Trophoblast cell (in vitro differentiated cells and primary cell): ENCODE measurements at places on chromosomes 13 and 19.
A peak's percentile ranks its signal among the peaks of the same experiment; 100 is the strongest.

- DNase-seq: no peak
These were observed 779.6 kb downstream of the DACH1 start for GRCh38 chr13:71087432-71087831.

DNA sequence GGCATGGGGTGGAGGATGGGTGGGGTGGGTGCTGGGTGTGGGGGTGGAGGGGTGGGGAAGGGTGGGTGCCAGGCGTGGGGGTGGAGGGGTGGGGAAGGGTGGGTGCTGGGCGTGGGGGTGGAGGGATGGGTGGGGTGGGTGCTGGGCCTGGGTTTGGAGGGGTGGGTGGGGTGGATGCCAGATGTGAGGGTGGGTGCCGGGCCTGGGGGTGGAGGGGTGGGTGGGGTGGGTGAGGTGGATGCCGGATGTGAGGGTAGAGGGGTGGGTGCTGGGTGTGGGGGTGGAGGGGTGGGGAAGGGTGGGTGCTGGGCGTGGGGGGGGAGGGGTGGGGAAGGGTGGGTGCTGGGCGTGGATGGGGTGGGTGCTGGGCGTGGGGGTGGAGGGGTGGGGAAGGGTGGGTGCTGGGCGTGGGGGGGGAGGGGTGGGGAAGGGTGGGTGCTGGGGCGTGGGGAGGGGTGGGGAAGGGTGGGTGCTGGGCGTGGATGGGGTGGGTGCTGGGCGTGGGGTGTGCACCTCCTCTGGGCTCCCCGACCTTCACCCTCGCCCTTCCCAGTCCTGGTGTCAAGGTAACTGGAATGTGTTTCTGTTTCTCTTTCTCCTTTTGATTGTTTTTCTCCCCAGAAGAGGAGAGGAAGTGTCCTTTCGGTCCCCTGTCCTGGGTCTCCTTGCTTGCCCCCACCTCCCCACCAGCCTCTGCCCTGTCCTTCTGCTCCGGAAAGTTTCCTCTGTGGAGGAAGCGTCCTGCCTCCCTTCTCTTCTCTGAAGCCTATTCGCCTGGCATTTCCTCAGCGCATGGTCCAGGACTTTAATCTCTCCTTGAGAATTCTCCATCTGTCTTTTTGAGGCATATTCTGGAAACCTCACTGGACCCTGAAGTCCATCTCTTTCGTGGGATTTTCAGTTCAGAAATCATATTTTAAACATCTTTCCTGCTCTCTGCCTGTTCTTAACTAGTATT, 22.9 kb upstream of the CFAP97D2 start:
- no peak for DNase-seq

DNA sequence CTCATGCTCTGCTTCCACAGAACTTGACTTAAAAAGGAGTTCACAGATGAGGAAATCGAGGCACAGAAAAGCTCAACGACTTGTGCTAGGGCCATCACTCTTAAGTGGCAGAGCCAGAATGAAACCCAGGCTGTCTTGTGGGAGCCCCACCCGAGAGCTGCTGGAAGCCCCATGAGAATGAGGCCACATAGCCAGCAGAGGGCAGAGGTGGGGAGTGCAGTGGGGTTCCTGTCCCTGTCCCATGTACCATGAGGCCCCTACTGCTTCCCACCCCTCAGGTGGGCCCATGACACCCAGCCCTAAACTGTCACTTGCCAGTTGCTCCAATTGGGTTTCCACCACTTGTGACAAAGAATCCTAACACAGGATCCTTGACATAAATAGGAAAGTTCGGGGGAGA, 175.9 kb downstream of the IRS2 start:
- DNase-seq: no peak

DNA sequence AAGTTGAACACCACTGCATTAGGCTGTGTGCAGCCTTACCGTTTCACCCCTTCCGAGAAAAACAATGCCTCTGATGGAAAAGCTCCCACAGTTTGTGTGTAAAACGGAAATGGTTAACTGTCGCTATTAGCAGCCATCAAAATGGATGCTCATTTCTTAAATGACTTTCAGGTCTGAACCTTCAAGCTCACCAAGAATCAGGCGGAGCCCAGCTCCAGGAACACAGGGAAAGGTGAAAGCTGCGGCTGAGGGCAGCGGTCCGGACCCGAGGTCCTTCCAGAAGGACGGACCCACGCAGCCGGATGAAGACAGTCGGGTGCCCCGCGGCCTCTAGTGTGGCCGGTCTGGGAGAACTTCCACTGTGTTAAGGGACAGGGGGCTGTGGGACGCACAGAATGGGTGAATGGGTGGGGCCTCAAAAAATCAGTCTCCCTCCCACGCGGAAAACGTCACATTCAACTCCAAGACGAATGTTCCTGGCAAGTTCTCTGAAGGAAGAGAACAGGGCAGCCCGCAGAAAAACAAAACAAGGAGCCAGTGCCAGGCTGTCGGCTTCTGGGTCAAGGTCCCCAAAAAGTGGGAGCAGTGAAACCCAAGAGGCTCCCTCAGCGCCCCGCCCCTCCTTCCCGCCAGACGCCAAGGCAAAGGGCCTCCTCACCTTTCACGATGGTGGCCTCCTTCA, 4.9 kb downstream of the IRS2 start:
- no peak for DNase-seq

DNA sequence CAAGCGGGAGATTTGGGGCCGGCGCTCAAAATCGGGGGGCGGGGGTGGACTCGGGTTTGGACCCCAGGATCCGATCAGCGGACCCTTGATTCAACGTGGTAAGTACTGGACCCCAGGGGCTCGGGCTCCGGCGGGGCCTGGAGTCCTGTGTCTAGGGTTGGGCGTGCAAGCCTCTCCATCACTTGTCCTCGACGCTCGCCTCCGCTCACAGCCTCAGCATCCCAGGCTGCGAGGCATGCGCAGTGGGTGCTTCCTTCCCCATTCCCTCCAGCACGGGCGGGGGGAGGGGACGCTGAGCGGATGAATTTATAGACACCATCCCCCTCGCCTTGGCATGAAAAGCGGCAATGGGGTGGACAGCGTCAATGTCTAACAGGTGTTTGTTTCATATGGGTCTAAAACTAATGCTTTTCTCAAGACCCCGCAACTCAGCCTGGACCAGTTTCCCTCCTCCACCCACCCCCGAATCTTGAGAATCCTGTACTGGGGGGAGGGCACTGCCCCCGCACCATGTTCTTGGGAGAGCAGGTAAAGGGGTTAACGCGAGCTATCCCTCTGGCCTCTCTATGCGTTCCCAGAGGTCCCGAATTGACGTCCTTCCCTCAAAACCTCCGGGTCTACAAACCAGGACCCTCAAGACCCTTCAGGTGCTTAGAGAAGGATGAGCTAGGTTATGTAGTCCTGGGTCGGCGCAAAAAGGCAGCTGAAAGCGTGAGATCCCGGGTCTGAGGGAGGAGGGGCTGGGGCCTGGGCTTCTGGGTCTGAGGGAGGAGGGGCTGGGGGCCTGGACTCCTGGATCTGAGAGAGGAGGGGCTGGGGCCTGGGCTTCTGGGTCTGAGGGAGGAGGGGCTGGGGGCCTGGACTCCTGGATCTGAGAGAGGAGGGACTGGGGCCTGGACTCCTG, 579 bp downstream of the CPT1C start:
- peak; percentile 19 for DNase-seq

GRCh38 chr13:109973279-109973678, 186.9 kb upstream of the IRS2 start:
- DNase-seq: no peak

DNA sequence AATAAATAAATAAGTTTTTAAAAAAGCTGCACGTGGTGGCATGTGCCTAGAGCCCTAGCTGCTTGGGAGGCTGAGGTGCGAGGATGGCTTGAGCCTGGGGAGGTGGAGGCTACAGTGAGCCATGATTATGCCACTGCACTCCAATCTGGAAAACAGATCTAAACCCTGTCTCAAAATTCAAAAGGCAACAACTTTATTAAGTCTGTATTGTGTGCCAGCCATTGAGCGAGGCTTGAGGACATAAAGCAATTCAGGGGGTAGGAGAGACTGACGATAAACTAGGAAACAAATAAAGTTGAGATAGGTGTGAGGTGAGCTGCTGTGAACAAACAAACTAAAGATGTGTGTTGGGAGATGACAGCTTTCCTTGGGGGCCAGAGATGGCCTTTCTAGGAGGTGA, 8.7 kb downstream of the CELF5 start:
- DNase-seq: no peak

- DNase-seq: no peak
These were observed 1436.8 kb upstream of the PCDH9 start for GRCh38 chr13:68666774-68667397.

DNA sequence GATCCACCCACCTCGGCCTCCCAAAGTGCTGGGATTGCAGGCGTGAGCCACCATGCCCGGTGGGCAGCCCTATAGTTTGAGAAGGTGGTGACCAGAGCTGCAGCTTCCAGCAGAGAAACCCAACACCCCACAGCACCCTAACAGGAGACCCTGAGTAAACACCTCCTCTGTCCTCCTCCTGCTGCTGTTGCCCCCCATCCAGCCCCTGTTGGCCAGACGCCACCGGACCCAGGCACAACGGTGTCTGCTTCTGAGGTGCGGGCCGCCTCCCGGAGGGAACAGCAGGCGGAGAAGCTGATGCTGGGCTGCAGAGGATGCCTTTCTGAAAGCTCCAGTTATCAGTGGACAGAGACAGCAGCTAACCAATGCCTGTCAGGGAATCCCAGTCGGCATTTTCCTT, 175.5 kb downstream of the COL4A1 start:
- no peak for DNase-seq

DNA sequence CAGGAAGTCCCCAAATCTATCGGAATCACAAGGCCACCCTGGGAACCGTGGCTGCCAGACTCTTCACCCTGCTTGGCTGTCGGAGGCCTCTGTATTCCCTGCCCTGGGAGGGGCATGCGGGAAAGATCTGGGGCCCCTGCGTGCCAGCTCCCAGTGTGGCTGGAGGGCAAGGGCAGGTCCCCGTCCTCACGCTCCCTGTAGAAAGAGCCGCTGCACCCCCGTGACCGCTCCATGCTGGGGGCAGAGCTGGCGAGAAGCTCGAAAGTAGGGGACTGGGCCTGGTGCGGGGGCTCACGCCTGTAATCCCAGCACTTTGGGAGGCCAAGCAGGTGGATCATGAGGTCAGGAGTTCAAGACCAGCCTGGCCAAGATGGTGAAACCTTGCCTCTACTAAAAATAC, 208.4 kb upstream of the SOX1 start:
- DNase-seq: no peak

DNA sequence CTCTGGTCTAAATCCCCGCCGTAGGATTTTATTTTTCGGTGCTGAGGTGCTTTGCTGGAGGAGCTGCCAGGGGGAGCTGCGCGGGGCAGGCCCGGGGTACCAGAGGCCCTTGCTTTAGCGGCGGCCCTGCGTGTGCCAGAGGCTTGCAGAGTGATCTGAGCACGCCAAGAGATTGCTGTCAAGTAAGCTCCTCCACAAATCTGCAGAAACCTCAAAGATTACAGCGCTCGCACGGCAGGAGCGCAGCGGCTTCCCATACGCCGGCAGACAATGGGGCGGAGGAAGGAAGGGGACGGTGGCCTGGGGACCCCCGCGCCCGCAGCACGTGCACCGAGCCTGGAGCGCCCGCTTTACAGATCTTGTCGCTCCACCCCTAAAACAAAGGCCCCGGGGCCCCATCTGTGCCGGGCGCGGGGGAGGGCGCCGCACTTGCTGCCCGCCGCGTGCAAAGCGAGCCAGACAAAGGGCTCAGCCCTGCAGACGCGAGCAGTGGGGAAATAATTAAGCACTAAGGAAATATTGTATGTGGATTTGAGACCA, 9.1 kb upstream of the C19orf12 start:
- DNase-seq: no peak

DNA sequence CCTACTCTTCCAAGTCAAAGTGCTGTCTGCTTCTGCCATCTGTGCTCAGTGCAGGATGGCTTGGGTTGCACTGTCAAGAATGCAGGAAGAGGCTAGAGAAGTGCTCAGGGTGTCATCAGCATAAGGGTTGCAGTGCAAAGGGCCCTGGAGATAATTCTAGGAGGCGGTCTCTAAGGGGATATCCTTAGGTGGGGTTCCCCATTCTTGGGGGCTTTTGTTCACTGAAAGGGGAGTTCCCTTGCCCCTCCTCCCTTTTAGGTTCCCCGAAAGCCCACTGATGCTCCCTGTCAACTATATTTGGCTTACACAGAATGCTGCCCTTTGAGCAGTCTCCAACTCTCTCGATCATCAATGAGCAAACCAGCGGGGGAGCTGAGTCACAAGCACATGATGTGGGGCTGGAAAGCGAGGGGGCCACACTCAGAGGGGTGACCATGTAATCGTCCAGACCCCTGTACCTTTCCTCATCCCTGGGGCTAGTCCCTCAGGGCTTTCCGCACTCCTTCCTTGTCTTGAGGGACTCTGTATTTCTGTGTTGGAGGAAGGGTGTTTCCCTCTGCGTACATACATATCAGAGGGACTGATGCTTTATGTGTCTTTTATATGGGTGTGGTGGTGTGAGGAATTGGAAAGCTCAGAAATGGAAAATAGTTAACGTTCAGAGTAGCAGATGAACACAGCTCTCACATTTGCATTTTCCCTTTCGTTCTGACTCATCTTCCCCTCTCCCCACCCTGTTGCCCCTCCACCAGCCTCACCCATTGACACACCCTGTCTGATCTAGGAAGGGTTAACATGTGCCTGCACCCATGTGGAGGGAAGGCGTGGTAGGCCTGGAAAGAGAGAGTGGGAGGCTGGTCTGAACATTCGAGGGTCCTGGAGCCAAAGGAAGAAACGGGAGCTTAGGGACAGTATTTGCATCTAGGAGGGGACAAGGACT, 6.7 kb downstream of the ZBTB32 start:
- DNase-seq: no peak

GRCh38 chr13:41578371-41578770, 121.0 kb downstream of the RGCC start:
- DNase-seq: no peak

- no peak for DNase-seq
These were observed 124.9 kb downstream of the KCNRG start for GRCh38 chr13:50140153-50140552.

- peak; percentile 87 for DNase-seq
These were observed 12.6 kb upstream of the GARRE1 start for GRCh38 chr19:34241513-34242337.

- DNase-seq: no peak
These were observed 1437.9 kb downstream of the EFNB2 start for GRCh38 chr13:105097521-105097920.

GRCh38 chr13:113359571-113359970, 4.4 kb downstream of the GRTP1 start:
- DNase-seq: no peak
